Jurkat, Clone E6-1 (cell line): ENCODE measurements at places on chromosomes 1 and 21.

GRCh38 chr1:26469558-26469957, 2.7 kb upstream of the HMGN2 start:
- no peak for DNase-seq

- no peak for DNase-seq
Measured at GRCh38 chr1:228751360-228752098, 16.2 kb downstream of the RHOU start.

DNA sequence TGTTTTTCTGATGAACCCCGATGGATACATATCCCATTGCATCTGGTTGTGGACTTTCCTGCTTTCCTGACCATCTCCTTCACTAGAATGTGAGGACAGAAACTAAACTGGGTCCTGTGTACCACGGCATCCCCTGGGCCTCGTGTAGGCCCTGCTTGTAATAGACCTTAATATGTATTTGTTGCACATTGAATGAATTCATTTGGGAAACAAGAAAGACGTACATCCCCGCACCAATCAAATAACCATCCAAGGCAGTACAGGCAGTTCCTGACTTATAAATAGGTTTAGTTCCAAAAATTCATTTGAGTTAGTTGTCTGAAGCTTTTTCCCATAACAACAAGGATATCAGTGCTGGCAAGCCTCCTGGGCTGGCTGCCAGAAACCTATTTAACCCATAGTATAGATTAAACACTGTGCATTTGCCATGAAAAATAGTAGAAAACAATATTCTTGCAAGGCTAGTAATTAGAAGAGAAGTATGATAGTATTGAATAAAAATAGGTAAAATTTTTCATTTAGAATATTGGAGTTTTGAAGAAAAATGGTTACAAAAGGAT, 81.8 kb upstream of the CD34 start:
- no peak for DNase-seq

GRCh38 chr1:156662005-156662799, 15.0 kb downstream of the NES start:
- no peak for DNase-seq

GRCh38 chr1:78284354-78284753, 206.4 kb upstream of the PTGFR start:
- no peak for DNase-seq

- no peak for DNase-seq
Measured at GRCh38 chr1:53731779-53732305, 7.1 kb downstream of the GLIS1 start.
